ENCODE measurements at places on chromosomes 4 and X.

GRCh38 chrX:148659481-148659880 lies 159.1 kb downstream of the AFF2 start:
- DNase-seq: no peak

GRCh38 chr4:8163436-8164193 lies 5.0 kb upstream of the ABLIM2 start:
- no peak for DNase-seq

GRCh38 chrX:41005445-41005992 lies 79.7 kb upstream of the USP9X start:
- DNase-seq: no peak

GRCh38 chr4:40228497-40229365 lies 31.9 kb downstream of the RHOH start:
- DNase-seq: no peak

DNA sequence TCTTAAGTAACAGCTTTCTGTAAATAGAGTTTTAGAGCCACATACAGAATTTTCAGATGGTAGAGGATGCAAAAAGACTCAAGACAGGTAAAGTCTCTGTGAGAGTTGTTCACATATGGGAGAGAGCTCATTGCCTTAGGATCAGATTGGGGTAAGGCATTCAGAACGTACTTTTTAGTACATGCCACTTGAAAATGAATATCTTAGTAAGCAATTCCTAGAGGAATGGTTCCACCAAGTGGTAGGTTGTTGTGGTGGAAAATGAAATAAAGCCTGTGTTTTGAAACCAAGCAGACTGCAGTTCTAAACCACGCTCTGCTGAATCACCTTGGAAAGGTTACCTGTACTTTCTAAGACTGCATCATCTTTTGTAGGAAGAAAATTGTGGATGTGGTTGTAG lies 547.0 kb upstream of the LCORL start:
- no peak for DNase-seq

Measured in hippocampal formation (tissue), 2 donors.